GM23338 (cell line): ENCODE measurements at places on chromosomes 6 and 20.

- DNase-seq = no peak
Measured at GRCh38 chr6:46949632-46950280, 28.0 kb upstream of the ADGRF5 start.

GRCh38 chr6:77630014-77630413 lies 22.8 kb upstream of the MEI4 start:
- DNase-seq = no peak

- no peak for DNase-seq
Measured at GRCh38 chr6:134249759-134250602, 67.9 kb downstream of the SGK1 start.

DNA sequence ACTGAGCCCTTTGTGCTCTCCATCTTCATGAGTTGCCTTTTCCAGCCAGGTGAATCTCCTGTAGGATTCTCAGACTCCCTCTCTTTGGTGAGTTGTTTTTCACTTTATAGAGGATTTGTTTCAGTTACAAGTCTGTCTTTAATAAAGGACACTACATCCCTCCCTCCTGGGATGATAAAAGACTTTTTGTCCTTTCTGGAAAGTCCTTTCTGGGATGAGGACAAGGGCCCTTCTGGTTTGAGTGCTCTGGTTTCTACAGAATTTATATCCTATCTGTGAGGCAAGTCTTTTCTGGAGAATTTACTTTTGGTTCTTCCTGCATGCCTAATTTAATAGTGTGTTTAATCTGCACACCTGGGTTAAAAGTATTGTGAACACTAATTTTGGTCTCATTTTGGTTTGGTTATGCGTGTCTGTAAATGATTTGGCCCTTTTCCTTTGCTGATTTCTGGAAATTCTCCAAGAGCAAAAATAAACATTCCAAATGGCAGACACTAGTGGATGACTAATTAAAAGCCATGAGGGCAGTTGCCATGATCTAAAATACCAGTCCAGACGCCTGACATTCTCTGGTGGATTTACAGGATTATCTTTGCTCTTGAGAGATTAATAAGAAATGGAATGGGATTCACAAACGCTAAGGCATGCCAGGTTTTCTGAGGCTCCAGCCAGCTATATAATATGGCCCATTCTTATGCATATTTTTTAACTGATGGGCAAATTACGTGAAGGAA lies 44.8 kb downstream of the TCP11 start:
- no peak for DNase-seq

DNA sequence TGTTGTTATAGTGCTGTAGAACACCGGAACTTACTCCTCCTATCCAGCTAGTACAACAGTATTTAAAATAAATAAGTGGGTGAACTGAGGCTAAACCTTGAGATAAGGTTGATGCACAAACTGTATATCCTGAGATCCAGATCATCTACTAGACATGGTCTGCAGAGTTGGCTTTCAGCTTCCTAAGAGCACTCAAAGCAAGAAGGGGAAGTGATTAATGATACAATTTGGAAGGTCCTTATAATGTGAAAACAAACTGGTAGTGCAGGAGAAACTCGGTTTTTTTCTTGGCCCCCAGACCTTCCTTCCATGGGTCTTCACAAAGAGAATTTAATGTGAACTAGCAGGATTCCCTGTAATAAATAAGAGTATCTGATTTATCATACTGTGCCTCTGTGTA lies 27.4 kb upstream of the RREB1 start:
- DNase-seq = no peak

GRCh38 chr6:169424149-169424804 lies 170.6 kb upstream of the THBS2 start:
- DNase-seq = no peak

DNA sequence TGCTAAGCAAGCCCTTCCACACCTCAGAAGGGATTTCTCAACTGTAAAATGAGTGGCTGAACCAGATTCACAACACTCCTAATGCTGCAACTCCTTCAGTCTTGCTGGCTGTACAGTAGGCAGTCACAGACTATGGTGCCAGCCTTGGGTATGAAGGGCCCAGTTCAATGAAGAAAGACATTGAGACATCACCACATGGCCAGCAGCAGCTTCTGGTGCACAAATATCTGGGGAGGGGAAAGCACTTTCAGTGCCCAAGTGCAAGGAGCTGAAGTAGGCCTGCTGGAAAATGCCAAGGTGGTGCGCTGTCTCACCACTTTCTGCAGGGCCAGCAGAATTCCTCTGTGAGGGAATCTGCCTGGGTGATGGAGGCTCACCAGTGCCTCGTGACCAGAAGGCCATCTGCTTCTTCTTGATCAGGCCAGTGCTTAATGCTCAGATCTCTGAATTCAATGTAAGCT lies 1.8 kb downstream of the PLA2G7 start:
- DNase-seq = no peak

- DNase-seq = no peak
Measured at GRCh38 chr6:77502981-77503380, 39.7 kb upstream of the HTR1B start.

GRCh38 chr6:152166497-152166896 lies 359.0 kb downstream of the ESR1 start:
- no peak for DNase-seq

DNA sequence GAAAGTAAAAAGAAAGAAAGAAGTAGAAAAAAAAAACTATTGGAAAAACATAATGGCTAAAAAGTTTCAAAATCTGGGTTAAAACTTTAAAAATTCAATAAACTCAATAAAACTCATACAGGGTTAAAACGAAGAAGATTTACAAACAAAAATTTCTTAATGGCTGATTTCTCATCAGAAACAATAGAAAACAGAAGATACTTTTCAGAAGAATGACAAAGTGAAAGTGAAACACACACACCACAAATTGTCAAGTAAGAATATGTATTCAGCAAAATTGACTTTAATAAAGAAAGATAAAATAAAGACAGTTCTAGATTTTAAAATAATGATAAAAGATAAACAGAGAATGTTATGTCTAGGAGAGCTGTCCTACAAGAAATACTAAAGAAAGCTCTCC lies 618.9 kb upstream of the GJE1 start:
- DNase-seq = no peak

DNA sequence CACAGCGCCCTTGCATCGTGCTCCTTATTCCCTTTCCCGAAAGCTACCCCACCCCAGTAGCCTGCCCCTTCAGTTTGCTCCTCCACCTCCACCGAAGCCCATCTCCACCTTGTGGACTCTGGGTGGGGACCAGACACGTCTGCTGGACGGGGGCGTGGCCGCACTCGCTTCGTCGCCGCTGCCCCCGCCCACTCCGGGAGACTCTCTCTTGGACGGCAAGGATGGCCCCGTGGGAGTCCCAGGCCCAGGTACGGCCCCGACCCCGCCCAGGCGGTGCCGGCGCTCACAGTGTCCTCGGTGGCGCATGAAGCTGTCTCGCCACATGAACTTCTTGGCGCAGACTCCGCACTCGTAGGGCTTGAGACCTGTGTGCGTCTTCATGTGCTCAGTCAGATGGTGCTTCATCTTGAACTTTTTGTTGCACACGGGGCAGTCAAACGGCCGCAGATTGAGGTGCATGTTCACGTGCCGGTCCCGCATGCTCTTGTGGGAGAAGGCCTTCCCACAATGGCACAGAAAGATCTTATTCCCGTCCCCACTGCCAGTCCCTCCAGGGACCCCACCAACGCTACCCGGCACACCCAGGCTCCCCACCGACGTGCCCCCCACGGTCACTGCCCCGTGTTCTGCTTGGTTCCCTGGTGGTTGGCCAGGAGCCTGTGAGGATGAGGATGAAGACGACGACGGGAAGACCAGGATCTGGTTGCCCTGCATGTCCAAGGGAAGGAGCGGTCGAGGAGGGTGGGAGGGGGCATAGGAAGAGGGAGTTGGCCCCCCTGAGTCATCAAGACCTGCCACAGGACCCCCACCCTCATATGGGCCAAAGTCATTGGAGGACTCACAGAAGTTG lies 1.3 kb upstream of the TAPBP start:
- DNase-seq = peak; percentile 71
